Fibroblast of skin of right quadriceps (primary cell): ENCODE measurements at places on chromosomes 1 and 21.

GRCh38 chr1:204314893-204315658, 44.7 kb downstream of the PLEKHA6 start:
- no peak for DNase-seq

DNA sequence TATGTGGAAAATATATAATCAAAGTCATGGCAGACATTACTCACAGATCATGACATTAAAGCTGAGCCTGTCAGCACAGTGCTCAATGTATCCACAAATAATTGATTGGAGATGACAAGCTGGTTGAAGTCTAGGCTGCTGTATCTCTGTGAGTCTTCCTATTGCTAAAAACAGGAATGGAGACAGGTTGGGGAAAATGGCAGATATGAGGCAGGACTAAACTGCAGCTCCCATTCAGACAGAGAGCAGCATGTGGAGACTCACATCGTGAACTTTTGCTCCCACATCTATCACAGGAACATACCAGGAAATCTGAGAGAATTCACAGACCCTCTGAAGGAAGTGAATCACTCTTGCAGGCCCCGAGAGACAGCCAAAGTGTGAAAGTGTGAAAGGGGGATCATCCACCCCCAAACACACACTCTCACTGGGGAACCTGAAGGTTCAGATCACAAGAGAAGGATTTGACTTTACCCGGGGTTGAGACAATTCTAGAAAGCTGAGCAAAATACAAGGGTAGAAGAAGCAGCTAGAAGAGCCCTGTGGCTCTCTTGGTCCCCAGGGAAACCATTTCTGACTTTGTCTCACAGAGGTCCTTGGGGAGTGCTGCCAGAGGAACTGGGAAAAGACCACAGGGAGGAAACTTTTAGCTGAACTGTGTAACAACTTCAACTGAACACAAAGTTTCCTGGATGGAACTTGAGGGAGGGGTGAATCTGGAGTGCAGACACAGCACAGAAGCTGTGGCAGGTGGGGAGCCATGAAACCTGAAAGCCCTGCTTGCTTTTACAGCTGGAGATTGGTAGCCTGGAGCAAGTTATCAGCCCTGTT, 173.4 kb downstream of the S1PR1 start:
- peak; percentile 1 for DNase-seq

DNA sequence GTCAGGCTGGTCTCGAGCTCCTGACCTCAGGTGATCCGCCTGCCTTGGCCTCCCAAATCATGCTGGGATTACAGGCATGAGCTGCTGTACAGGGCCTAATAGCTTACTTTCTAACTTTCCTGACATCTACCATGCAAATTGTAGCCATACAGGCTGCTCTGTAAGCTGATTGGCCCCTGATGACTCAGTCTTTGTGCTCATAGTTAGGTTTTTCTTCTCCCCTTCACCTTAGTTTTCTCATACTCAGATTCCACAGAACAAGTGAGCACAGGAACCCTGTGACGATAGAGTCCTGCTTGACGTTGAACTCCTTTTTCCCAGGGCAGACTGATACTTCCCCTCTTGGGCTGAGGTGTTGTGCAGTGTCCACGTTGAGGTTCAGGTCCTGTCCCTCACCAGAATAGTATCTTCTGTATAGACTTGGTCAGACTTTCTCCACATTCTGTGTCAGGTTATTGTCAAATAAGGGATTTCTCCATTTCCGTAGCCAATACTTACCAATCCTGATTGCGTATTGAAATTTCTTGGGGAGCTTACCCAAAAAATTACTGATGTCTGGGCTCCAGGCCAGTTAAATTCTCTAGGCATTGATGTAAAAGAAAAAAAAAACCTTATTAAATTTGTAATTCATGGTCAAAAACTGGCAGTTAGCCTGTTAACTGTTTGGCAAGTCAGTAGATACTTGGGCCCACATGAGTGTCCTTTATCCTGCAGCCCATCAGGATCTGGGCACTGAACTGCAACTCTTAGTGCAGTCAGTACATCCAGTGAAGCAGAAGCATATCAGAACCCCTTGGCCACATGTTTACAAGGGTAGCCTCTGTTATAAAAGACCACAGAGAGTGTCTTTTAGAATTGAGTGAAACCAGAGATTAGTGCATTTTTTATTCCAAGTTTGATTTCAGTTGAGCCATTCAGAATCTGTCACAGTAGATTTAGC, 118.2 kb downstream of the DYRK1A start:
- no peak for DNase-seq

DNA sequence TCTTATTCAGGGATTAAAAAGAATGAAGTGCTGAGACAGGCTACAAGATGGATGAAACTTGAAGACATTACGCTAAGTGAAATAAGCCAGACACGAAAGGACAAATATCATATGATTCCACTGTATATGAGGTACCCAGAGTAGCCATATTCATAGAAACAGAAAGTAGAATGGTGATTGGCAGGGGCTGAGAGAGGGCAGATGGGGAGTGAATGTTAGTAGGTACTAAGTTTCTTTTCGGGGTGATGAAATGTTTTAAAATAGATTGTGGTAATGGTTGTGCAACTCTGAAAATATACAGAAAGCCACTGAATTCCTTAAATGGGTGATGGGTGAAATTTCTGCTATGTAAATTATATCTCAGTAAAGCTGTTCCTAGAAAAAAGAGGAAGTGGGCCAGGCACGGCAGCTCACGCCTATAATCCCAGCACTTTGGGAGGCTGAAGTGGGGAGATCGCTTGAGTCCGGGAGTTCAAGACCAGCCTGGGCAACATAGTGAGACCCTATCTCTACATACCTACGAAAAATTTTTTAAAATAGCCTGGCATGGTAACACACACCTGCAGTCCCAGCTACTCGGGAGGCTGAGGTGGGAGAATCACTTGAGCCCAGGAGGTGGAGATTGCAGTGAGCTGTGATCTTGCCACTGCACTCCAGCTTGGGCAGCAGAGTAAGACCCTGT, 15.9 kb downstream of the SLC27A3 start:
- DNase-seq: peak; percentile 94

- no peak for DNase-seq
These were observed 131.5 kb downstream of the DHRS3 start for GRCh38 chr1:12486401-12487005.

DNA sequence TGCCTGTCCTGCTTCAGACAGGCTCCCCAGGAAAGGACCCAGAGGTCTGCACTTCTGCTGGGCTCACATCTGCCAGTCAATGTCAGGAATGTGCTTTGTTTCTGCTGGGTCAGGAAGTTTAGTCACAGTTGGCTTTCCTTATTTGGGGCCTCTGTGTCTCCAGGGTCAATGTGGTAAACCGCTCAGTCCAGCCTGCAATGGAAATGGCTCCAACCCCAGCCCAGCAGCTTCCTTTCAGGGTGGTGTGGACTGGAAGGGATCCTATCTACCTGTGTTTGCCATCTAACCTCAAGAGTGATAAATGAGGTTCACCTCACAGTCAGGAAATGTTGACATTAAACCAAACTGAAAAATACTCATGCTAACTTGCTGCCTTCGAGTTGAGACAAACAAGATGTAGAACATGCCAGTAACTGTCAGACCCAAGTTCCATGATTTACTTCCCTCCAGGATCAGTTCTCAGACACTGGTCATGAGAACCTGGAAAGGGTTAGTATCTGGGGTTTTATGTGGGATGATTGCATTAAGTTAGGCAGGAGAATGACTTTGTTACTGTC, 20.3 kb downstream of the ENO1 start:
- peak; percentile 82 for DNase-seq

- no peak for DNase-seq
These were observed 244.9 kb upstream of the NRIP1 start for GRCh38 chr21:15309721-15310120.

GRCh38 chr21:26719750-26720149, 125.5 kb downstream of the ADAMTS1 start:
- no peak for DNase-seq

DNA sequence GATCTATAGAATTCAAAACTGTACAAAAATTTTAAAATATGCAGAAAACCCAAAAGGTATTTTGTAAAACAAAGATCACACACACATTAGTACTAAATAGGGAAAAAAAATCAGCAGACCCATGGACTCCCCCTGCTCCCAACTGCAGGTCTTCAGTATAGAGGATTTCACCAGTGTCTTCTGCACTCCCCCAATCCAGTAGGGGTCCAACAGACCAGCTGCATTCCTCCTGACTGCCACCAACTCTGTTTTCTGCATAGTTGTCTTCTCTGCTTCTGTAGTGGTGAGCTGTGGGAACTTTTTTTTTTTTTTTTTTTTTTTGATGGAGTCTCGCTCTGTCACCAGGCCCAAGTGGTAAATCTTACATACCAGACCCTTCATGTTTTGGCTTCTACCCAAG, 21.9 kb downstream of the CLCA2 start:
- peak; percentile 24 for DNase-seq

DNA sequence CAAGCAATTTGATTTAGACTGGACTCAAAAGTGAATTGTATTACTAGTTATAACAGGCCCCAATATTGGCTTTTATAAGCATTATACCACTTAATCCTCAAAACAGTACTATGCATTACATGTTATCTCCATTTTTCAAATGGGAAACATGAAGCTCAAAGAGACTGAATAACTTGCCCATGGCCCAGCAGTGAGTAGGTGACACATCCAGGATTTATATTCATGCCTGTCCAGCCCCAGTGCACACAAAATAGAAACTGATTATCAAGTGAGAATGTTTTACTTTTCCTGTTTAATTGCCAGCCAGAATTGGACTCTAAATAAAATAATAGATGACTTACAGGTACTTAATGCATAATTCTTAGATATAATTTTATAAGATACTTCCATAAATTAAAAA, 82.9 kb downstream of the NIBAN1 start:
- no peak for DNase-seq

GRCh38 chr1:14549897-14550620, 48.4 kb upstream of the KAZN start:
- DNase-seq: no peak

GRCh38 chr1:189696297-189696696, 781.4 kb downstream of the BRINP3 start:
- no peak for DNase-seq

DNA sequence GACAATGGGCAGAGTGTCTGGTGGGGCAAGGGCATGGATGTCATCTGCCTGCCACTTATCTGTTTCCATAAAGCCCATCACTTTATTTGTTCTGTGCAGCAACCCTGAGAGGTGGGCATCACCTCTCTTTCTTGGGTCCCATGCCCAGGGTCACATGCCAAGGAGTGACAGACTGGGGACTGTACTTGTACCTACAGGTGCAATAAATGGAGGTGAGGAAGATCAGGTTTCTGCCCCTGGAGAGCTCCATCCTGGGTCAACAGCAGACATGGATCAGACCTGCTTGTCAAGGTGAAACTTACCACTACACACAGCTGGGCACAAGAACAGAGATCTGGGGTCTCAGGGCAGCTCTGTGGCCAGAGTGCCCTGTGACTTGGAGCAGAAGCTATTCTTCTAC, 18.4 kb upstream of the PRDM16 start:
- no peak for DNase-seq

GRCh38 chr1:235632506-235633401, 16.8 kb downstream of the GNG4 start:
- peak; percentile 63 for DNase-seq

GRCh38 chr1:224333939-224334786, 4.2 kb upstream of the NVL start:
- peak; percentile 57 for DNase-seq

DNA sequence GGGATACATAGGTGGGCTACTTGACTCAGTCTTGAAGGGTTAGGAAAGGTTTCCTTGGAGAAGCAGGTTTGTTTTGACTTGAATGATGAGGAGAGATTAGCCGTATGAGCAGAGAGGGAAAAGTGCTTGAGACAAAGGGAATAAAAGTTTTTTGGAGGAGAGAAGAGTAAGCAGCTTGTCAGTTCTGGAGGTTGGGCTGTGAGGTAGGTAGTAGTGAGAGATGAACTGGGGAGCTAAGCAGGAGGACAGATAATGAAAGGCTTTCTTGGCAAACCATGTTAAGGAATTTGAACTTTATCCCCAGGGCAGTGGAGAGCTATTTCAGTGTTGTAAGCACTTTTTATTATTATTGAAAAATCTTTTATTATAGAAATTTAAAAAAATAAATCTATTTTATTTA, 3.6 kb downstream of the OSBPL9 start:
- DNase-seq: no peak

GRCh38 chr1:151193304-151193703, 3.3 kb upstream of the VPS72 start:
- no peak for DNase-seq

DNA sequence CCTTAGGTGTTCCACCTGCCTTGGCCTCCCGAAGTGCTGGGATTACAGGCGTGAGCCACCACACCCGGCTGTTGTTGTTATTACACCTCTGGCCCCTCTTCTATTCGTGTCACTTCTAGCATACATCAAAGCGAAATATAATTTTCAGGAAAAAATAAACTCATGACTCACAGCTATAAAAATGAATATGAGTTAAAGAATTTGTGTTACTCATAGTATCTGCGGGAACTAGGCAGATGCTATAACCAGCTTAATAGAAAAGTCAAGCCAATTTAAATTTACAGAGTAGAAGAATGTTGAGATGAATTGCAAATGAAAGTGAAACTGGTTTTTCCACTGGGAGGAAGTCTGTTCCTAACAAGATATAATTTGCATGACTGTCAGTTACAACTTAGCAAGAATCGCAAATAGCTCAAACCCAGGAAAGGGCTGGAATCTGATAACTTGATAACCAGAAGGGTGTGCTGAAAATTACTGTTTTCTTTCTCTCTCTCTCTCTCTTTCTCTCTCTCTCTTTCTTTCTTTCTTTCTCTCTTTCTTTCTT, 11.2 kb downstream of the OR2W3 start:
- DNase-seq: no peak

GRCh38 chr21:41962425-41962966, 8.7 kb upstream of the C2CD2 start:
- DNase-seq: no peak

DNA sequence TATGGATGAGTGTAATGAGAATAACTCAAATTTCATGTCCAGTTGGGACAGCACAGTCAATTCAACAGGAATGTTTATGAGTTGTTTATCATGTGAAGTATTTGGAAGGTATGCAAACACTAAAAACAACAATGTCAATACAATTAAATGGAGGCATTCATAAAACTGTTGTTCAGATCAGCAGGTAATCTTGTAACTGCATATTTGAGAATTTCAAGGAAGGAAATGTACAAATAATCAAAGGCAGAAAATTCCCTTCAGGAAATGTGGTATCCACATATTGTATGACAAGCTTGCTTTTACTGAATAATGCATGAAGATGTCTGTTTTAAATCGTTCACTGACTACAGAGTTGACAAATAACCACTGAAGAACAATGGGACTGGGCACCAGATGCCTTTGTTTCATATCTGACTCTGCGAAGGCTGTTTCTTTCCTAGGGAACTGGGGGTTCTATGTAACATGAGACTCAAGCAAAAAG, 198.3 kb downstream of the LTN1 start:
- no peak for DNase-seq
